ENCODE measurements at places on chromosomes 2 and 18.

- no peak for DNase-seq
These were observed 64.8 kb downstream of the ARHGAP25 start for GRCh38 chr2:68799140-68800026.

- DNase-seq: no peak
These were observed 136.0 kb upstream of the ITGB6 start for GRCh38 chr2:160336105-160336504.

- no peak for DNase-seq
These were observed 193 bp downstream of the MBOAT2 start for GRCh38 chr2:9003366-9003615.

DNA sequence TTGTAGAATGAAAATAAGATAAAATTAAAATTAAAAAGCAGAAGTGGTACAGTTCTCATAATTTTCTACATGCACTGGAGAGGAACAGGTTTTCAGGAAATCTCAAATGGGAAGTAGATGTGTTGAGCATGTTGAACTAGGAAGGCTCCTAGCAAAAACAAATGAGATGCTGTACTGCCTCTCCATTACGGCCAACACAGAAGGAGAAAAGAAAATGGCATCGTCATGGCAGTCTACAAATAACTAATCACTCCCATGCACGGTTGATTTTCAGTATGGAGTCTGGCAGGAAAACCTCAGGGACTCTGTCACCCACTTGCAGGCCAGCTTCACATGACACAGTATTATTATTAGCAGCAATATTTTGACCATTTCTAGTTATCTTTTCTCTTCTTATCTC, 278.7 kb downstream of the NRXN1 start:
- no peak for DNase-seq

DNA sequence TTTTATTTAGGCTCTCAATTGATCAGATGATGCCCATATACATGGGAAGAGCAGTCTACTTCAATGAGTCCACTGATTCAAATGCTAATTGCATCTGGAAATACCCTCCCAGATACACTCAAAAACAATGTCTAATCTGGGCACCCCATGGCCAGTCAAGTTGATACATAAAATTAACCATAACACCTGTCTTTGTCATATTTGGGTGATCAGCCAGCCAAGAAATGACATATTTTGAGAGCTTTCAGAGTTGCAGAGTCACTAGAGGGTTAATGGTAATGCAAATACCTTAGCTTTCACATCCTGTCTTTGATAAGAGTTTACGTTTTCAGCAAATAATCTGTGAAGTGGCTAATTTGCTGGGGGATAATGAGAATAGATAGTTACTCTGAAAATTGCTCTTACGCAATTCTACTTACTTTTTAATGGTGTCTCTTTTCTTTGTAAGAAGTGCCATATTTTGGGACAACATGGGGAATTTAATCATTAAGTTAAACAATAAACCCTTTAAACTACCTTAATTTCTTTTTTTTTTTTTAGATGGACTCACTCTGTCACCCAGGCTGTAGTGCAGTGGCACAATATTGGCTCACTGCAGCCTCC, 49.1 kb downstream of the CCDC195 start:
- DNase-seq: no peak

DNA sequence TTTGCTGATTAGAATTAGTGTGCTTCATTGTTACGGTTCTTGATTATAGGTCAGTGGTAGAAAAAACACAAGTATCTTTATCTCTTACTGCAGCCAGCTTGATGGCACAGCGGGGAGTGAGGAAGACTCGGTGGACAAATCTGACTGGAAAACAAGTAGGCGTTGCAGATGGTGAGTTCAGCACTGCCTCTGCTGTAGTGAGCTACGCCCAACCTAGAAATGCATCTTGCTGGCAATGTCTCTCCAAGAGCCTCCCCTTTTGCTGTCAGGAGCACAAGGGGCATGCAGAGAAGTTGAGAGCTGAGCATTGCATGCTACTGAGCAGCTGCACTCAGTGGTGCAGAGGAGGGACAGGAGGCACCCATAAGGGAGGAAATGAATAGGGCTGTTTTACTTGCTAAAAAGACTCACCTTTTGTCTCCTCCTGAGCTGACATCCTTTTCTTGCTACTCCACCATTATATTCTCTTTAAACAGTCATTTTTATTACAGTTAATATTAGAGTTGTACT, 977.3 kb upstream of the ACVR2A start:
- no peak for DNase-seq

All from kidney glomerular epithelial cell (primary cell).